Mucosa of gallbladder (tissue), 1 donor: ENCODE measurements at places on chromosomes 13 and 19. TPM values are rescaled to one million over a fixed set of nuclear protein-coding genes. Genes with fewer than 3 reads are reported as not detected.

Gene CEACAM16
- total RNA-seq: 0.12 TPM

DNA sequence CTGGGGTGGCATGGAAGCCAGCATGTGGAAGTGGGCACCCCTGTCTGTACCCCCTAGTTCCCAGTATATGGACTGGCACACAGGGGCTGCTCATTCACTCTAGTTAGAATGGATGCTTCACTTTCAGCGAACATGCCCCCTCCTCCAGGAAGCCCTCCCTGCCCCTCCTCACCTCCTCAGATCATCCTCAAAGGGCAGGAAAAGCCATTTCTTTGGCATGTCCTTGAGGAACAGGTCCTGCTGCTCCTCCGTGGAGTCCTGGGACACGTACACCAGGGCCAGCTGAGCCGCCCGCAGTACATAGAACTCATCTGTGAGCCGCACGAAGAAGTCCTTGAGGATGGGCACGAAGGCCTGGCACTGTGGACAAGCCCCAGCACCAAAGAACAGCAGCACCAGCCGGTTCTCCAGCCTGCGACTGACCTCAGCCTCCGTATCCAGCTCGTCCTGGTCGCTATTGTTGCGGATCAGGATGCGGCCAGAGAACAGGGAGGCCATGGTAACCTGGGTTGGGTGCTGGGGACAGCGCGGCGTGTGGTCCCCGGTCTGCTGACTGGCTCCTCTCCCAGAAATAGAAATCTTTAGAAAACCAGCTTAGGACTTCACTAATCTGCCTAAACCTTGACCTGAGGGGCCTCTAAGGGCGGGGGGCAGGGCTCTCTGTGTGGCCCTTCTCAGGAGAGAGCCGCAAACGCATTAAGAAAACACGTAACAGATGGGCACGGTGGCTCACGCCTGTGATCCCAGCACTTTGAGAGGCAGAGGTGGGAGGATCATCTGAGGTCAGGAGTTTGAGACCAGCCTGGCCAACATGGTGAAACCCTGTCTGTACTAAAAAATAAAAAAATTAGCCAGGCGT lies at the start of gene NXNL1:
Gene NXNL1 (minus strand): TSS at position 555 of the 859 bp plus-strand sequence. CDS start 57 bp downstream, at position 498.
- DNase-seq: no peak

GRCh38 chr13:104823709-104824108 lies 1711.8 kb downstream of the EFNB2 start:
- DNase-seq: no peak

GRCh38 chr13:108120302-108120701 lies 95.0 kb downstream of the LIG4 start:
- DNase-seq: no peak

Gene UBL3
- 67.9 TPM for total RNA-seq

- DNase-seq: peak; percentile 71
Measured at GRCh38 chr13:79679334-79679733, 198.4 kb downstream of the NDFIP2 start.

Gene TTC9B
- not detected for total RNA-seq

DNA sequence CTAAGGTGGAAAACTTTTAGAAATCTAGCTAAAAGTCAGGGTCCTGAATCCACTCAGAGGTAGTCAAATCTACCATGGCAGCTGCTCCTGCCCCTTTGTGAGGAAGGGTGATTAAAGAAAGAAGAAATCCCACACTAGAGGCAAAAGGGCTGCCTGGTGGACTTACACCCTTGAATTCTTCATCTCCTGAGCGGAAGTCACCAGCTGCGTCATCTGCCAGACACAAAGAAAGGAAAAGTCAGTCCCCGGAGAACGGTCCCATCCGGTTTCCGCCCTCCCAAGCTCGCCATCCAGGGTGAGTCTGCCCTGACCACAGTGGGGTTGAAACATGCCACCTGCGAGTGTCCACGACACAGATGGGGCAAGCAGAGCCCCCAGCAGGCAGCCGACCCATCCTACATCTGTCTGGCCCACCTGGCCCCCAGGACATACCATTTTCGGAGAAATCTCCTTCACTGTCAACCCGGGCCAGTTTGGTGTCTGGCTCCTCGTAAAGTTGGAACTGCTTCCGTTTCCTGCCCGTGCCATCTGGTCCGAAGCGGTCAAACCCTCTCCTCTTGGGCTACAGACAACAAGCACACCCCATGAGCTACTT lies 7.7 kb downstream of the AKAP8 start:
- DNase-seq: no peak

DNA sequence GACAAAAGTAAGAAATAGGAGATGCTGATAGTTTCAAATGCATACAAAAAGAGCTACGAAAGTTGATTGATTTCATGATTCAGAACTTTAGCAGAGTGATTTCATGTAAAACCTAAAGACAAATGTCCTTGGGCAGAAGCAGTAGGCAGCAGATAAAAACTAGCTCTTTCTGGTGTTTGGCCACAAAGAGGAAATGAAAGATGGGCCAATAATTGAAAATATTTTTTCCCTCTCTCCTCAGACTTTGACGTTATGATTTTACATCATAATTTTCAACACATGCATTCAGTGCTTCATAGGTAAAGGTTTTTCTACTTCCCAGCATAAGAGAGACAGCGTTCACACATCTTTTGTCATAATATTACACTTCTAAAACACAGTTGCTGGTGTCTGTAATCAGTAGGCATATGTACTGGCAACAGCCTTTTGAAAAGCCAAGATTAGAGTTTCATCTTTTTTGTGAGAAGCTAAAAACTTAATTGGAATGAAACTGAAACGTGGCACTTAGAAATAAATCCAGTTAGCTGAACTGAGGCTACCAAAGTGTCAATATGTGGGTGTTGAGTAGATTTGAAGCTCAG lies 9.3 kb downstream of the SCEL start:
- DNase-seq: no peak

GRCh38 chr13:46008631-46009030 lies 43.9 kb downstream of the ZC3H13 start:
- no peak for DNase-seq

Gene GPC6
- total RNA-seq: 24.0 TPM

DNA sequence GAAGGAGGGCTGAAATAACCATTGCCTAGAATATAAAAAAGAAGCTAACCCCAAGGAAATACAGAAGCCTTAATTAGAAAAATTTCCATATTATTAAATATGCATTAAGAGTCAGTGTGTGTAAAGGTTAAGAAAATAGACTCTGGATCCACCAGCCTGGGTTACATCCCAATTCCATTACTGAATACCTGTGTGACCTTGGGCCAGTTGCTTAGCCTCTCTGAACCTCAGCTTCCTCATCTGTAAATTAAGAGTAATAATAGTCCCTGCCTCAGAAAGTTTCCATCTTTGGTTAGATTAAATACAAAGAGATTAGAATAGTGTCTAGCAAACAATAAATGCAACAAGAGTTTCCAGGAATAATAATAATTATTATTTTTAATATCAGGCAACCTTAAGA lies 54.5 kb downstream of the ATP7B start:
- no peak for DNase-seq

DNA sequence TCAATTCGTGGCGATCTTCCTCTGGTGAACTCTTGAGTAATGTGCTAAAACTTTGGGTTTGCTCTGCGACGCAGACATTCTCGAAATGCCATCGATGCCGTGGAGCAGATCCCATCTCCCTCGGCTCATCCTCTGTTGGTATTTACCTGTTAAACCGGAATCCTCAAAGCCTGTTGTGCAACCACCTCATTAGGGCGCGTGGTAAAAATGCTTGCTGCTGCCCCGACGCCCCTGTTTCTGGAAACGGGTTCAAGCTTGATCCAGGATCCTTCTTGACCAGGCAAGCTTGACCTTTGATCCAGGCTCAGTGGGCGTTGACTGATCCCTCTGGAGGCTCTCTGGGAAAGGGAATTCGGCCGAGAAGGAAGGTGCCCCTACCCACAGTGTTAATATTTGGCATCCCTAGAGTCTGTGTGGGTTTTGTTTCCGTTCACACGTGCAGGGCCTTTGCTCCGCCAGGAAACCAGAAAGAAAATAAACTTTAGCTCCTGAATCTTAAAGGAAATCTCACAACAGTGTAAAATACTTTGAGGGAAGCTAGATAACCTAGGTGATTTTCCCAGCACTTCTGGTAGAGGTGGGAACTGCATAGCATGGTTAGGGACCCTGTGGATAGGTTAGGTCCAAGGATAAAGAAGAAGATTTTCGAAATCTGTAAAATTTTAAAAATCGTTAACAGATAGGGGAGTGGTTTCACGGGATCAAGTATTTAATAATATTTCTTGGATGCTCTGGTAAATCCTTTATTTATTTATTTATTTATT lies 1.1 kb downstream of the LSM14A start:
- DNase-seq: peak; percentile 40

- peak; percentile 49 for DNase-seq
Measured at GRCh38 chr19:5281588-5281987, 59.0 kb downstream of the PTPRS start.

GRCh38 chr13:49791711-49792549 lies 552 bp downstream of the KPNA3 start:
- DNase-seq: peak; percentile 22

DNA sequence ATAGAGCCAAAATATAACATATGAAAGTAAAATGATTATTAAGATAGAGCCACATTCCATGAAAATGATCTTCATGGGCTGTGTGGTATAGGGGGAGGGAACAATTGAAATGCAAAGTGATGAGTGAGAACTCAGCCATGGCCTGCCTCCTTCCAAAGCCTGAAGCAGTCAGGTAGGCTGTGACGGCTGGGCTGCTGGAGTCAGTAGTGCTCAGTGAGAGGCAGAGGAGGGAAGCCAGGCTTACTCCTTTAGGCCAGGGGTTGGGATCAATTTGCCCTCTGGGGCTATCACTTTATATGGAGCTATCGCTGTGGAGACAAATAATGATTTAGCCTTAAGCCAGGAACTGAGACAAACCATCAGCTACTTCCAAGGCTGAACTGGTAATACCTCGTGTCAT lies 654.9 kb downstream of the FGF9 start:
- no peak for DNase-seq

Gene ZNF726
- 5.2 TPM for total RNA-seq

DNA sequence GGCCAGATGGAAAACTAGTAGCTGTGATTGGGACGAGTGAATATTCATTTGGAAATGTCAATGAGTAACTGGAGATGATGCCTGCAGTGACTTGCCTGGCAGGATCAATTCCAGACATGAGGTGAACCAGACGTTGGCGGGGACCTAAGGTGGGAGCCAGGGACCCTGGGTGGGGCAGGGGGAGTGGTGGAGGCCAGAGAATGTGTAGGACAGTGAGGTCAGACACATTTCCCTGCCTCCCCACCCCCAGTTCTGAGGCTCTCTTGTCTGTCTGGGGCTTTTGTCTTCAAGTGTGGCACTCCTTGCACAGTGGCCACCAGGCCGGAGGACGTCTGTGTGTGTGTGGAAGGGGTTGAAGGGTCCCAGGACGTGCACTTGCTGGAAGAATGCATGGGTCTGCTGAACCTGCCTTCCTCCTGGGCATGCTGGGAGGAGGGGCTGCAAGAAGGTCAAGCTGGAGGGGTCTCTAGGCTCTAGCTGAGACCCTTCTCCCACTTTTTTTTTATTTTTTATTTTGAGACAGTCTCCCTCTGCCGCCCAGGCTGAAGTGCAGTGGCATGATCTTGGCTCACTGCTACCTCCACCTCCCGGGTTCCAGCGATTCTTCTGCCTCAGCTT lies 51.6 kb downstream of the CHST8 start:
- no peak for DNase-seq

DNA sequence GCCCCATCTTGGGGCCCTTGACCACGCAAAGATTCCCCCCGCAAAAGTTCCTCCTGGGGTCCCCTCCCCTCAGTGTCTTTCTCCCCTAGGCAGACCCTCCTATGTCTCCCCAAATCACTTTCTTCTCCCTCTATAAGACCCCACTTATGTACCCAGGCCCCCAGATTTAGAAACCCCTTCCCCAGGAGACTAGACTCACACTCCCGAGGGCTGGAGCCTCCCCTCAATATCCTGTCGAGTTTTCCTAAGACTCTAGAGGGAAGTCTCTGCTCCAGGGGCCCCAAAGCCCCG lies 1.4 kb downstream of the SLC1A5 start:
- no peak for DNase-seq

Gene APOC4
- total RNA-seq: not detected

GRCh38 chr19:43315851-43316250 lies 37.6 kb upstream of the CD177 start:
- no peak for DNase-seq

Gene ACP7
- total RNA-seq: 7.3 TPM

- no peak for DNase-seq
Measured at GRCh38 chr13:110220471-110220870, 86.5 kb downstream of the COL4A1 start.

DNA sequence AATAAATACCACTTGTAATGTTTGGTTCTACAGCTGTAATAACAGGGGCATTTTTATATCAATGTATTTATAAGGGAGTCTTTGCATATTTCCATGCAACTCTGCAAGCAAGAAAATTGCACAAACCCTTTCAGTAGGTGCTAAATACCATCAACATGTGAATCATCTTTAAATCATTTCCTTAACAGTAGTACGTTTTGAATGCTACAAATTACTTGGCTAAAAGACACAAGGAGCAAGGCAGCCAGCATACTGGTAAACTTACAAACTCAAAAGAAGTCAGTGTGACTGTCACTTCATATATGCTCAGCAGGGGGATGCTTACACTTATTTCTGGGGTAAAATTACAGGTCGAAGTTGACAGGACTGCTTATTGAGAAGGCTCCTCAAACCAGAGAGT lies 402.4 kb downstream of the EFNB2 start:
- no peak for DNase-seq

DNA sequence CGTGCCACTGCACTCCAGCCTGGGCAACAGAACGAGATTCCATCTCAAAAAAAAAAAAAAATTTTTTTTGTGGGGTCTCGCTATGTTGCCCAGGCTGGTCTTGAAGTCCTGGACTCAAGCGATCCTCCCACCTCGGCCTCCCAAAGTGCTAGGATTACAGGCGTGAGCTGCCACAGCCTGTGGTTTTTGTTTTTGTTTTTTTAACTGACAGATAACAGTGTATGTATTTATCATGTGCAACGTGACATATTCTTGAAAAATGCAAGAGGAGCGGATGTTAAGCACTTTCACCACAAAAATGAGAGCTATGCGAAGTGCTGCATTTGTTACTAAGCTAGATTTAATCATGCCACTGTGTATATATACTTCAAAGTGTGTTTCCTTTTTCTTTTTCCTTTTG lies 49.0 kb downstream of the ARHGEF18 start:
- no peak for DNase-seq

GRCh38 chr13:35144166-35144890 lies 202.3 kb downstream of the NBEA start:
- no peak for DNase-seq

- DNase-seq: peak; percentile 12
Measured at GRCh38 chr19:37905946-37906868, at the start of gene WDR87. Gene WDR87, minus strand, starts transcription at chr19:37906594. Its CDS starts 8,355 bp downstream, at chr19:37898239.

DNA sequence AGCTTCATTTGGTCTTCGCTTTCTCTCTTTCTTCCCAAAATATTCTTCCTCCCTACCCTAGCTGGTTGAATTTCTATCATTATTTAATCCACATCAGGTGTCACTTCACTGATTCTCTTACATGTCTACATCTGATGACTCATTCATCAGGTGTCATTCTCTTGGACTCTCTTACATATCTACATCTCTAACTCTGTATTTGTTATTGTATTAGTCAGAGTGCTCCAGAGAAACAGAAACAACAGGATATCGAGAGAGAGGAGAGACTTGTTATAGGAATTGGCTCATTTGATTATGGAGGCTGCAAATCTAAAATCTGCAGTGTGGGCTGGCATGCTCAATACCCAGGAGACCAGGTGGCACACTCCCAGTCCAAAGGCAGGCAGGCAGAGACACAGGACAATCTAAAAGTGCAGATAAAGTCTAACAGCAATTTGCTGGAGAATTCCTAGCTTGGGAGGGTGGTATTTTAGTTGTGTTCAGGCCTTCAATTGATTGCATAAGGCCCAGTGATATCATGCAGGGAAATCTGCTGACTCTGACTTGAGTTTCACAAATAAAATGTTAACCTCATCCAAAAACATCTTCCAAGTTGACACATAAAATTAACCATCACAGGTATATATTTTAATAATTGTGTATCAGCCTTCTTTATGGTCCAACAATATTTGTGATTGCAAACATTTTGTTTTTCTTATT lies 541.4 kb upstream of the SLITRK5 start:
- DNase-seq: no peak
